NCI-H1694 treated with DMSO at 0.1 percent for 48 hours (cell line): ENCODE measurements at places on chromosomes 12 and 14.

DNA sequence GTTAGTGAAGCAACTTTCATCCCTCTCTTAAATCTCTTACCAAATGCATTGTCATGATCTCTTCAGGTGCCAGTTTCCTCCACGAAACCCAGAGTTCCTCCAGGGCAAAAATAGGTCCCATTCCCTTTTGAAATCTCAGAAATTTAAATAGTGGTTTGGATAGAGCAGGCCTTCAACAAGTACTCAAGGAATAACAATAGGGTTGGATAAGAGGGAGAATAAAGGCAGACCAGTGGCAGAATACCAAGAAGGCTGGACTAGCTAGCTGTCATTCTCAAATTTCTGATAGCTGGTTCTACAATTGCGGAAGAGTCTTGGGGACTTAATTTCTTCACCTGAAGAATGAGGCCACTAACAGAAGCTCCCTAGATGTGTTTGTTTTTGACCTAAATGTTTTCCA is 62.5 kb downstream of the PKP2 start:
- DNase-seq: no peak

- no peak for DNase-seq
These were observed 1.5 kb upstream of the GPR65 start for GRCh38 chr14:88003425-88003824.

DNA sequence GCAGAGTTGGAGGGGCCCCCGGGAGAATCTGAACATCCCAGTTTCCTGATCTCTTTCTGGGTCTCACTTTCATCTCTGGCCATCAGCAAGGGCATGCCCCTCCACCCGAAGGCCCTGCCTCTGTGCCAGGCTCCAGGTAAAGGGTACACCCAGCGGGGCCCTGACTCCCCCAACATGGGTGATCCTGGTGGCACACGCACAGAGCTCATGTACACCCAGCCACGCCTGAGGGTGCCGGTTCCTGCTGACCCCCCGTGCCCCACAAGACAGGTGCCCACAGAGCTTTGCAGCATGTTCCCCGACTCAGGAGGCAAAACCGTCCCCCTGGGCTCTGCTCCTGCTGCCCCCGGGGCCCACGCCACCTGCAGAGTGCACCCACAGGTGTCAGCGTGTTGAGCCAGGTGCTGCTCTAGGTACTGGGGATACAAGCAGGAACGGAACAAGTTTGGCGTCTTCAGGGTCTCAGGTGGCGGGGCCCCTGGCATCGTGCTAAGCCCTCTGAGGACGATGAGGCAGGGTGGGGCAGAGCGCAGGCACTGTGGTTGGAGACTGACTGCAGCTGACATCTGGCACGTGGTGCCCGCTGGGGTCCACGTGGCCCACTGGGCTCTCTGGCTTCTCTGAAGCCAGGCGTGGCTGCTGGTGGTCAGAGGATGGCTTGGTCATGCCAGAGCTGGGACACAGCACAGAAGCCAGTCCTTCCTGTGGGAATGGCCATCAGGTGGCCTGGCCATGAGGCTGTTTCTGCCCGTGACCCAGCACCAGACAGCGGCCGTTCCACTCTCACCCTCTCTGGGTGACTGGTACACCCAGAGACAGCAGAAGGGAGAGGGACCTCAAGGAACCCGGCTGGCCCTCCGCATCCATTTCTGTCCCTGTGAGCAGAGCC is 13.8 kb downstream of the BAG5 start:
- no peak for DNase-seq

DNA sequence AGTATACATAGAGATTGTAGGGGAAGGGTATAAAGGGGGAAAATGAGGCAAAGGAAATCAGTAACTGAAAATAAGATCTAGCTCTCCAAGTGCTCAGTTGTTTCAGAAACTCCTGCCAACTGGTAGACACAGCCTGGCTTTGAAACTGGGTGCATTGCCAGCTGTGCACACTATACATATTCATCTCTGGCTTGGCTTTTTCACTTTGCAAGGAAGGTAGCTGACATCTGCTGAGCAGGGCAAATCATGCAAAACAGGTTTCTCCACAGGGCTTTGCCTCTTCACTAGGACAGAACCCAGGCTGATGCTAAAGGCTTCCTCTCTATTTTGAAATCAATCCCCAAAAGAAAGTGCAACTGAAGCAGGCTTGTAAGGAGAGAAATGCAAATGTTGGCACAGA is 101.5 kb downstream of the HELB start:
- peak; percentile 90 for DNase-seq

GRCh38 chr12:6049587-6049986 is 74.9 kb downstream of the VWF start:
- no peak for DNase-seq

- DNase-seq: no peak
These were observed 15.7 kb downstream of the TBC1D30 start for GRCh38 chr12:64840119-64840518.

GRCh38 chr12:76197283-76197682 is 112.8 kb upstream of the NAP1L1 start:
- DNase-seq: no peak

GRCh38 chr14:22932146-22932545 is 3.0 kb upstream of the PRMT5 start:
- no peak for DNase-seq

- peak; percentile 78 for DNase-seq
These were observed 37.7 kb downstream of the RASAL1 start for GRCh38 chr12:113097716-113098440.

- DNase-seq: peak; percentile 44
These were observed 27.6 kb downstream of the BHLHE41 start for GRCh38 chr12:26097046-26097878.

GRCh38 chr12:26855337-26855736 is 22.3 kb upstream of the ITPR2 start:
- no peak for DNase-seq

DNA sequence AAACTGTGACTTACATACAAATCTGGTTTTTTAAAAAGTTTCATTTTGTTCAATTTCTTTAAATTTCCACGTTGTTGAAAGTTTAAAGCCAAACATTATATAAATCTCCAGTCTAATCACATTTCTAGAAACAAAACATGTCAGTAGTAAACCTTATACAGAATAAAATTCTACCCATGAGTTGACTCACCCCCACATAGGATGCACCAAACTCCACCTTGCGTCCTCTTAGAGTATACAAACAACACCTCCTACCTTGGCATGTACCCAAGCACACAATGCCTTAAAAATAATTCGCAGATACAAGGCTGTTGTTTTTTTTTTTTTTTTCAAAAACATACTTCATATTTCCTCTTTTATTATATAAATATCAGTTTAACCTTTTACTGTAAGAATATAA is 3.3 kb downstream of the FBXL14 start:
- no peak for DNase-seq
